Thyroid gland (tissue), 4 donors: ENCODE measurements at places on chromosomes 6 and 20. TPM values are rescaled to one million over a fixed set of nuclear protein-coding genes. Genes with fewer than 3 reads are reported as not detected.

DNA sequence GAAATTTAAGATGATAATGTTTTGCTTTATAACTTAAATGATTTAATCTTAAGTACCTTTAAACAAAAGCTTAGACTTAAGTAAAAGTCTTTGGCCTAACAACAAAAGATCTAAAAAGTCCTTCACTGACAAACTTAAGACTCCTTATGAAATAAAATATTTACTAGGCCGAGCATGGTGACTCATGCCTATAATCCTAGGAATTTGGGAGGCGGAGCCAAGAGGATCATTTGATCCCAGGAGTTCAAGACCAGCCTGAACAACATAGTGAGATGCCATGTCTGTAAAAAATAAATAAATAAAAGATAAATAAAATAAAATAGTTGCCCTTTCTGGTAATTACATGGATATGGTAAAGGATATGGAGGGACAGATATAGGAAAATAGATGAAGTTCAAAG is 12.4 kb downstream of the KATNA1 start:
- DNase-seq: no peak

GRCh38 chr6:14453712-14454472 is 336.3 kb downstream of the CD83 start:
- DNase-seq: no peak

DNA sequence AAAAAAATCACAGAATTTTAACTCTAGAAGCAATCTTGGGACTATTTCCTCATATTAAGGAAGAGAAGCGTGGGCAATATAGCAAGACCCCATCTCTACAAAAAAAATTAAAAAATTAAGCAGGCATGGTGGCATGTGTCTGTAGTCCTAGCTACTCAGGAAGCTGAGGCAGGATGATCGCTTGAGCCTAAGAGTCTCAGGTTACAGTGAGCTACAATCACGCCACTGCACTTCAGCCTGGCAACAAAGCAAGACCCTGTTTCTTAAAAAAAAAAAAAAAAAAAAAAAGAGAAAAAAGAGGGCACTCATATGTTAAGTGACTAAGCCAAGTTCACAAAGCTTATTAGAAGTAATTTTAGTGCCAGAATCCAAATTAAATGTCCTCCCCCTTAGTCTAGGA is 100.8 kb downstream of the SESN1 start:
- DNase-seq: no peak

GRCh38 chr20:10843146-10843711 is 169.4 kb upstream of the JAG1 start:
- no peak for DNase-seq

- DNase-seq: peak; percentile 4
These were observed 120.7 kb upstream of the ZFP64 start for GRCh38 chr20:52312132-52312729.

GRCh38 chr6:30295837-30296236 is 30.9 kb upstream of the TRIM39 start:
- DNase-seq: no peak

GRCh38 chr20:54063992-54064676 is 6.3 kb downstream of the BCAS1 start:
- no peak for DNase-seq

DNA sequence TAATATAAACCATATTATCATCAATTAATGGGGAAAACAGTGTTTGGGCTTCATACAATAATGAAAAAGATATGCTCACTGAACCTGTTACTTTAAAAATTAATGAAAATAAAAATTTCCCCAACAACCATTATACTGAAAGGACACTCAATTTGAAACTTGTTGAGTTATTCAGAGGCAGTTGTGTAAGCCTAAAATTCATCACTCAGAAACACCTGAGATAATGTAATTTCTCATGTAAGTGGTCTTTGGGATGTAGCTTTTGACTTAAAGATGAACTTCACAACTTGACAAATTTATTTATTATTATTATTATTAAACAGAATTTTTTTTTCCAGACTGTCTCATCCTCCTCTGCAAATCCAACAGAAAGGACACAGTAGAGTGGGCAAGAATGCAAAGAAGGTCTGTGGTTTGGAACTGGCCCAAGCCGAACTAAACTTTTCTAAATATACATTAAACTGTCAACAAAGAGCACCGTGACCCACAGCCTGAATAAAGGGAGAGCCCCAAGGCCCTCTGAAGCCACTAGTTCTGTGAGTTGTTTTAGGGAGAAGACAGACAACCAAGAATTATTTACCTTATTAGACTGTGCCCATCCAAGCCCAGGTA is 32.2 kb upstream of the HEY2 start:
- DNase-seq: no peak

Gene FNDC1
- 13.8 TPM for total RNA-seq

Gene MYCT1
- total RNA-seq: 26.2 TPM

Gene UBE3D
- total RNA-seq: 12.8 TPM

Gene SRSF12
- 2.4 TPM for total RNA-seq

Gene SAMD3
- total RNA-seq: not detected
